ENCODE measurements at places on chromosomes 6 and 20.

- DNase-seq: no peak
Measured at GRCh38 chr6:13668291-13668928, 43.2 kb downstream of the RANBP9 start.

- DNase-seq: no peak
Measured at GRCh38 chr20:44993343-44993742, 27.0 kb downstream of the STK4 start.

GRCh38 chr6:36852481-36853147, 13.4 kb upstream of the CPNE5 start:
- DNase-seq: peak; percentile 12

DNA sequence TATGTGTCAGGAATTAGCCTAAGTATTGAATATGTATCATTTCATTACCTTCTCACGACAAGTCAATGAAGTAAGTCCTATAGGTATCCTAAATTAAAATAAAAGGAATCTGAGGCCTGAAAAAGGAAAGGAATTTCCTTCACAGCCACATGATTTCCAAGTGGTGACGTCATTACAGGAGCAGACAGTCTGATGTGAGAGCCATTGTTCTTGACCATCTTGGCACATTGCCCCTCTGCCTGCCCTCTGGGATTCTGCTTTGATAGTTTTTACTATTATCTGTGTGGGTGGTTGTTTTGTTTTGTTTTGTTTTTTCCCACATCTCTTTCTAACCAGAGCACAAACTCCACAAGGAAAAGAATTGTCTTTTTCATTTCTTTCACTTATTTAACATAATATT, 219.8 kb upstream of the UFL1 start:
- peak; percentile 2 for DNase-seq

GRCh38 chr20:47727909-47728361, 57.3 kb downstream of the SULF2 start:
- DNase-seq: no peak

GRCh38 chr20:45449528-45449927, 20.0 kb upstream of the WFDC2 start:
- no peak for DNase-seq

GRCh38 chr6:18415671-18416340, 28.7 kb downstream of the RNF144B start:
- peak; percentile 50 for DNase-seq

DNA sequence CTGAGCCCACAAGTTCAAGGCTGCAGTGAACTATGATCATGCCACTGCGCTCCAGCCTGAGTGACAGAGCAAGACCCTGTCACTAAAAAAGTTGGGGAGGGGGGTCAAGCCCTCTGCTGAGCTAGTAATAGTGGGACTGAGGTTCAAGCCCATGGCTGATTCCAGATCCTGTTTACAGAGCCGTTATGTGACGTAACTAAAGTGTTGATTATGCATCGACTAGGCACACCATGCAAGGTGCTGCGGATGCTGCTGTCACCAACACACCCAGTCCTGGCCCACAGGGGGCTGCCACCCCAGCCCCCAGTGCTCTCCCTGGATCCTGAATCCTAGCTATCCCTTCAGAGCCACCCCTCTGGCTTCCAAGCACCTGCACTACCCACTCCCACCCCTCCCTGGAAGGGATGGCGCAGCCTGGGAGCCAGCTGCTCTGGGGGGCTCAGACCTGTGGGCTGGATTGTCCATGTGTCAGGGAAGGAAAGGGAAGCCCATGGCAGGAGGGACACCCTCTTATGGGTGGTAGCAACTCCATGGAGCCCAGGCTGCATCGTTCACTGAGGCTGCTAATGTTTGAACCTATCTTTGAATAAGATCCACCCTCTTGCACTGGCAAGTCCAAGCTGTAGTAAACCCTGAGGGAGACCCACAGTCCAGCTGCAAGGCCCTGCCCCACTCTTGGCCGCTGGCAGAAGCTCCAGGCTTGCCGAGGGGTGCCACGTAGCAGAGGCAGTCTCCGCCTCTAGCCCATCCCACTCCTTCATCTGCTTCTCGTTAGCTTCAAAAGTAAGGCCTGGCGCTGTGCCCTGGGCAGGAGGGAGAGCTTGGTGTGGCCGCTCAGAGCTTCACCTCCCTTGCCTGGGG, 95.0 kb downstream of the SNX5 start:
- DNase-seq: peak; percentile 66

DNA sequence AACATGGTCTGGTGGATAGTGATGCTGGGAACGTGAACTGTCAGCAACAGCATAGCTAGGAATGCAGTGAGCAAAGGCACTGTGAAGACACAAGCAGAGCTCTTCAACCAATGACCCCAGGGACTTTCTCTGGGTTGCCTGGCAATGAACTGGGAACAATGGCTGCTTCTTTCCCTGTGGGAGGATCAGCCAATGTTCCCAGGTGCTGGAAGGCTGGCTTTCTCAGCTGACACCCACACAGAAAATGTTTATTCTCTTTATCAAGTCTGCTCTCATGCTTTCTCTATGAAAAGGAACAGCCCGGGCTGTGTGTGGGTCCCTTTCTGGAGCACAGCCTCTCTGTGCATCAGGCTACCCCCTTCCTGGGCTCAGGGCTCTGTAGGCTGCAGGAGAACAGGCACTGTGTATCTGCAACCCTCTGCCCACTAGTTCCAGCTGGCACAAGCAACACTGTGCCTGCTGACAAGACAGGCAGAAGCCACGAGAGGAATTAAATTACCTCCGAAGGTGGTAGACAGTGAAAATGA, 54.2 kb downstream of the HFE start:
- DNase-seq: no peak

- DNase-seq: no peak
Measured at GRCh38 chr20:56430461-56430860, 18.4 kb downstream of the CASS4 start.

DNA sequence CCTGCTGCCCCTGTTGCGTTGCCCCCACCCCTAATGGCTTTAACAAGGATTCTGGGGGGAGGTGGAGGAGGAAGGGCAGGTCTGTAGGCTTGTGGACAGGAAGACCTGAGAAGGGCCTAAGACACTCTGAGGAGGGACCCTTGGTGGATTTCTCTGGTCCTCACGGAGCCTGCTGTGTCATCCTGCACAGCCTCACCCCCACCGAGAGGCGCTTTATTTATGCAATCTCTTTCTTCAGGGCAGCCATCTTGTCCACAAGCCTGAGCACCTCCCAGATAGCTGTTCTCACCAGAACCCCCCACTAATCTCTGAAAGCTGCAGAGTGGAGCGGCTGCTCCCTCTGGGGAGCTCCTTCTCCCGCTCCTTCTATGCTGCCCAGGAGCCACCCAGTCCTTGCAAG, 59.3 kb upstream of the MLN start:
- DNase-seq: no peak

DNA sequence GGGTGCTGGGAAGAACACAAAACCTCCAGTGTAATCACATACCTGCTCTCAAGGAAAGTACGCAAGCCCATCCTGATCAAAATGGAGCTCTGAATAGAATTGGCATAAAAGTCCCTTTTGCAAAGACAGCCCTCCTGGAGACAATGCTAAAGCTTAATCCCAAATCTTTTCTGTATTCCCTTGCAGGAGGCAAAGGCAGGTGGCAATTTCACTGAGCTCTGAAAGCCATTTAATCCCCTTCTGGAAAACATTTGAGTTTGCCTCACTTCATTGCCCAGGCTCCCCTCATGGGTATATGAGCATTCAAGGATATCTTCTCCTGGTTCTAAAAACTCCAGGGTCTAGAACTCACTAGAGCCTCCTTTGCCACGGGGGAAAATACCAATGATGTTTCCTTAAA, 310.2 kb upstream of the CNR1 start:
- no peak for DNase-seq

- peak; percentile 25 for DNase-seq
Measured at GRCh38 chr6:26439151-26440125, 866 bp upstream of the BTN3A3 start.

GRCh38 chr20:14127514-14128223, 132.4 kb downstream of the MACROD2 start:
- no peak for DNase-seq

GRCh38 chr20:49888212-49889000, 26.9 kb downstream of the SPATA2 start:
- DNase-seq: peak; percentile 78

DNA sequence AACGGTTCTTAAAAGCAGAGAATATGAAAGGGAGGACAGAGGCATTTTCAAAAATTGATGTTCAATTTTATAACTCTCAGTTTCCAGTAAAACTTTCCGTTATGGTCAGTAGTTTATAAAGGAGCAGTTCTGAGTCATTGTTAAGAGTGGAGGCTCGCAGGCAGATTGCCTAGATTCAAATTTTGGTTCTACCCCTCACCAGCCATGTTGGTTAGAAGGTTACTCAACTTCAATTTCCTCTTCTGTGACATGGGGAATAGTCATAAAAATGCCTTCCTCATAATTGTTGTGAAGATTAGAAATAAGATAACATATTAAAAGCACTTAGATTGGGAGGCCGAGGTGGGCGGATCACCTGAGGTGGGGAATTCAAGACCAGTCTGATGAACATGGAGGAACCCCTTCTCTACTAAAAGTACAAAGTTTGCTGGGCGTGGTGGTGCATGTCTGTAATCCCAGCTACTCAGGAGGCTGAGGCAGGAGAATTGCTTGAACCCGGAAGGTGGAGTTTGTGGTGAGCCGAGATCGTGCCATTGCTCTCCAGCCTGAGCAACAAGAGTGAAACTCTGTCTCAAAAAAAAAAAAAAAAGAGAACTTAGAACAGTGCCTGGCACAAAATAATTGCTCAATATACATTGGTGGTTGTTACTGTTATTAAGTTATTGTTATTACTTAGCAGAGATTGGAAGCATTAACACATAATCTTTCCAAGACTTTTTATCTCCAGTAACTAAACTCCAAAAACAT, 348.9 kb downstream of the NRN1 start:
- DNase-seq: no peak

GRCh38 chr20:63322933-63323273, 29.9 kb downstream of the COL20A1 start:
- no peak for DNase-seq
